ENCODE measurements at places on chromosomes 2 and 18.

DNA sequence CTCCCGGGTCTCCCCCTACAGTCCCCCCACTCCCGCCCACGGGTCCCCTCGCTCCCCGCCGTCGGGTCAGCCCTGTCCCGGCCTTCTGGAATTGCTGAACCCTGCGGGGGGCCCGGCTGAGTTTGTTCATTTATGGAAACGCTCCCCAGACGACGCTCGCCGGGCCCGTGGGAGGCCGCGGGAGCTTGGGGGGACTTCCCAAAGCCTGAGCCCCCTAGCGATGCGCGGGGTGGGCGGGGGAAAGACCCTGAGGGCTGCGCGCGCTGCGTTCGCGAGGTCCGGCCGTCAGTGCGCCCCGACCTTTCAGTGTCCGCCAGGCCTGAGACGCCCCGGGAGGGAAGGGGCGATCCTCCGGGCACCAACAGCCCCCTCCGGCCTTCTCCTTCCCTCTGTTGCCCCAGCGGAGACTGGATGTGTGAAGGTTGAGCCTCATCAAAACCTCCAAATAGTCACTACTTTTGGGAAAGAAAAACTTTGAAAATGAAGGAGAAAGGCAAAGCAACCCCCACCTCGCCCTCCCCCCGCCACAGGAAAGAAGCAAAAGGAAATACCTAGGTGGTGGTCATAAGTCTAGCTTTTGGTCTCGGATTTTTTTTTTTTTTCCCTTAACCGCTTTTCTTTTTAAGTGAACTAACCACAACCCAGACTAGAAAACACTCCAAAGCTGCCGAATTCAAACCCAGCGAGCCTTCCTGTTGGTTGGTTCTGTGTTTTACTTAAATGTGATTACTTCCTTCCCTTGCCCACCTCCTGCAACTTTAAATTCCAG, 509 bp upstream of the CYS1 start:
- no peak for DNase-seq

GRCh38 chr2:202121532-202122162, 48.6 kb downstream of the KIAA2012 start:
- no peak for DNase-seq

DNA sequence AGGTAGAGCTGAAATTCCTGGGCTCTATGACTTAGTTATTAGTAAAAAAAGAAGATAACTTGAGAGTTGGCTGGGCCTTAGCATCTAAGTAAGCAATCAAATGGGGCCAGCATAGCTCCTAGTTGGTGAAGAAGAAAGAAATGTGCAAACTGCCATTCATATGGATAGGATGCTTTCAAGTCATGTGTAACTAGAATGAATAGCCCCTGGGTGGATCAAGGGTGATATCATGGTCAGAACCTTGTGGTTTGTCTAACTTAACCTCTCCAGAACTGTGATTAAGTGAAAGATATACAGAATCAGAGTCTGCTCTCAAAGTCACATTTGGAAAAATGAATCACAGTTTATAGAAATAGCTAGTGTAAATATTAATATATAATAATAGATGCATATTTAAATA, 198.7 kb upstream of the DTNA start:
- no peak for DNase-seq

- DNase-seq = peak; percentile 78
These were observed 24.6 kb upstream of the CASP10 start for GRCh38 chr2:201158111-201158929.

DNA sequence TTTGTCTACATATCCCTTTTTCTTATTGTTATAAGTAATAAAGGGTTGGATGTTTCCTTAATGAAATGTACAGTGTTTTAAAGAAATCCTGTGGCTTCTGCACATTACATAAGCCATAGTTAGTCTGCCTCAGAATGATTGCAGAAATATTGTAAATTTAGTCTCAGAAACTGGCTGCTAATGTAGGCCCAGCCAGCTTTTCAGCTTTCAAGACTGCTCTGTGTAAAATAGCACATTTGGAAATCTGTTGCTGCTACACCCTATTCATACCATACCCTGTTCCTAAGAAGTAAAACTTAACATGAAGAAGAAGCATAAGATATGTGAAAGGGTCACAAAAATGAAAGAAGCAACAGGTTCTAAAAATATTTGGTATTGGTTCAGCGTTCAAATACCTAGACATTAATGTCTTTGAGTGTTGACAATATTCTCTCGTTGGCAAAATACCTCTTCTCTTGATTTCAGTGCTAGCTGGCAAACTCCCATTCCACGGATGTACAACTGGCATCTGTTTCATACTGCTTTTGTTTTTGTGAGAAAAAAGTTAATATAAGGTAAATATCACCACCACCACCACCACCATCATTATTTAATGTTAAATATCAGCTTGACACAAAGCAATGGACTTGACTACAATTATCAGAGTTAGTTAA, 19.2 kb upstream of the NCKAP1 start:
- peak; percentile 91 for DNase-seq

DNA sequence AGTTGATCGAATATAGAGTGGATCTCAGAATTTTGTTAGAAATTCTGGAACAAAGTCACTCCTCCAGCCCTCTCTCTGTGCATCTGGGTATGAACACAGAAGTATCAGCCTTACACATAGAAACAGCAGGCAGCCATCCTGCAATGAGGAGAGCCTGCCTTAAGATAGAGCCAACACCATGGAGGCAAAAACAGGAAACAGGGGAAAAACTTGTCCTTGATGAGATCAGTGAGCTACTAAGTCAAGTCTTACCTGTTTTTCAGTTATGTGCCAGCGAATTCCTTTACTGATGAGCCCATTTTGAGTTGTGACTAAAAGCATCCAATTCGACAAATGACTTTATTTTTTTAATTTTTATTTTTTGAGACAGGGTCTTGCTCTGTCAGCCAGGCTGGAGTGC, 26.6 kb upstream of the MREG start:
- DNase-seq = no peak

DNA sequence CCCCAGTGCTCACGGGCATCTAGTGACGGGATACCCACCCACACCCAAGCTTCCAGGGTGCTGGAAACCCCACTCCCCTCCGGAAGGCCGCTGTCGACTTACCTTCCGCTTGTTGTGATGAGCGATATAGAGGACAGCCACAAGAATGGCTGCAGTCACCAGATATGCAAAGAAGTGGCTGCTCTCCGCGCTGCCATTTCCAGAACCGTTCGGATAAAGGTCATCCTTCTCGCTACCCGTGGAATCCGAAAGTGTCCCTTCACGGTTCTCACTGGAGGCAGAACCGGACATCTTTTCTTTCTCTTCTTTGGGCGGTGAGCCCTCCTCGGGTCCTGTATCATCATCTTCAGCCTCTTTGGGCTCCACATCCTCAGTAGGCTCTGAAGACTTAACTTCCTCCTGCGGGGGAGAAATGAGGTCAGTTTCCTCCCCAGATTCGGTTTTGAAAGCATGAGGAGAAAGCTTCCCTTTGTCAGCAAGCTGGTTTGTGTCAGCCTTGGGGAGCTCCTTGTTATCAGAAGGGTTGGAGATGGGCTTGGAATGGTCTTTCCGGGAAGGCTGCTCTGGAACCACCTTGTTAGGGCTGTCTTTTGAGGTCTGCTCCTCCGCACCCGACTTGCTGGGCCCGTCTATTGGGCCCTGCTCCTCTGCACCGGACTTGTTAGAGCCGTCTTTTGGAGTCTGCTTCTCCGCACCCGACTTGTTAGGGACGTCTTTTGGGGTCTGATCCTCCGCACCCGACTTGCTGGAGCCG, 1.2 kb downstream of the TGOLN2 start:
- no peak for DNase-seq

GRCh38 chr2:238846628-238847418, 1.1 kb upstream of the TWIST2 start:
- no peak for DNase-seq

DNA sequence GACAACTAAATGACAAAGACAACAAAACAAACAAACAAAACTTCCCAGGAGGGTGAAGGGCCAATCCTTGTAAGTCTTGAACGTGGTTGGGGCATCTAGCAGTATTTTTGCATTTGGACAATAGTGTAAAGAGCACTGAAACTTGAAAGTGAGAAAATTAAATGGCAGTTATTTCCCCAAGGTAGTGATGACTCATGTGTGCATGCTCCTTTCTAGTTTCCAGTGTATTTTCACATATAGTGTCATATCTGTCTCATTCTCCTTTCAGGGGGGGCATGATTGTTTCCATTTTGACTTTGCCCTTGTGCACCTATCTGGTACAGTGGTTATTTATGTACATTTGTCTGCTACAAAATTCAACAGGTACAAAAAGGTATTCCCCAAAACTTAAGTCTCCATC, 39.5 kb downstream of the CERS6 start:
- no peak for DNase-seq

DNA sequence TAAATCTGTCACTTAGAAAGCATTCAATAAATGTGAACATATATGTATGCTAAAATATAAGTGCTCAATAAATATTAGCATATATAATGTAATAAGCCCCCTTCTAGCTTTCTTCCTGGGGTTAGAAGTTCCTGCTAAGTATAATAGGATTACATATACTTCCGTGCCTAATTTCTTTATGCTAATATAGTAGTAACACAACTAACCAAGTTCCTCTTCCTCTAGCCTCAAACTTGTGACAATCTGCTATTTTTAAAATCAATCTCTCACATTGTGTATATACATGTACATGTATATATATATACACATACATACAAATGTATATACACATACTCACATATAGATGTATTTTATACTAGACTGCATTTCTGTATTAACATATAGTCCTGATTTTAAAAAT, 32.2 kb downstream of the TLK1 start:
- DNase-seq = no peak

- DNase-seq = no peak
These were observed 51.6 kb downstream of the SNED1 start for GRCh38 chr2:241049739-241050623.

DNA sequence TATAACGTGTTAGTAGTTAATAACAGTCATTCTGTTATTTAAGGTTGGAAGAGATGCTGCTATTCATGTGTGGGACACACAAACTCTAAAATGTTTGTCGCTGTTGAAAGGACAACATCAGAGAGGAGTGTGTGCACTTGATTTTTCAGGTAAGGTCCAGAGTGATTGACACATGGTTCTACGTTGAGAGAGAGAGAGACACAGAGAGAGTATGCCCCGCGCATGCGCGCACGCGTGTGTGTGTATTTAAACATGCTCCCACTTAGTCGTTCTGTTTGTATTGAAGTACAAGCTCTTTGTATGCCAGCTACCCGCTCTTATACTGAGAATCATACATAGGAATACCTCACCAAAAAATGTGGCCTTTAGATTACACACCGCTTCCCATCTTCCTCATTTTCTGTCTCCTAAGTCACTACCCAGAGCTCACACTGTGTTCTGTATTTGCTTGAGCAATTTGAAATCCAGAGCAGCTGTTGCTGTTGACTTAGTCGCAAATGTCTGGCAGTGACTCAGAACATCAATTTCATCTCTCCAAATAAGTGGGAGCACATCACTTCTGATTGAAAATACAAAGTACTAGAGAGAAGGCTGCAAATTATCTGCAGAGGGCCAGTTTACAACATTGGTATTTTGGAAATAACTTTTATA, 148.1 kb downstream of the EML6 start:
- DNase-seq = peak; percentile 50

DNA sequence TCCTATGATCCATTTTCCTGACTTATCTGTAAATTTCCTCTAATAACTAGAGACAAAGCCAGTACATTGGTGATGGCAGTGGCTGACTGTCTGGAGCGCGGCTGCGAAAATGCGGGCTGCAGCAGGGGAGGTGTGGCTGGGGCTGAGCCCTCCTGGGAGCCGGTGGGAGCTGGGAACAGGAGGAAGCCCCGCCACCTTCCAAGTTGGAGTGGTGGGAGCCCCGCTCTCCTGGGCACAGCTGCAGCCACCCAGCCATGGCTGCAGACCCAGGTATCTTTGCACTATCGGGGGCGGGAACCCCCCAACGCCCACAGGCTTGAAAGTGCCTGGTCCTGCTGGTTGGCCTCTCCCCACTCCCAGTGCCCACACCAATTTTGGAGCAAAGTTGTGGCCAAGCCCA, 633.0 kb upstream of the TMEFF2 start:
- DNase-seq = no peak

DNA sequence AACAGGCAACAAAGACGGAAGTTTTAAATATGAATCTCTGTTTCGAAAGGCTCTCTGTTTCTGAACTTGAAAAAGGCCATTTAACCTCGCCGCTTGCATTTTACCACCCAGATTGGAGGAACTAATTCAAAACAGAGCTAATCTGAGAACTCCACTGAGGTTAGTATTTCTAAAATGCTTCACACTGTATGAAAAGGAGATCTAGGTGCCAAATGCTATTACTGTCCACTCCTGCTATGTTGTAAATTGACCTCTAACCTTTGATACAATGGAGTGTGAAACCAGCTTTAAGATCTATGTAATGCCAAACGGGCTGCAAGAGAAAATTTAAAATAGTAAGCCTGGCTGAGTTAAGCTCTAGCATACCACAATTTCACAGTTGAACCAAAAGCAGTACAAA, 364.5 kb downstream of the IRS1 start:
- DNase-seq = no peak

DNA sequence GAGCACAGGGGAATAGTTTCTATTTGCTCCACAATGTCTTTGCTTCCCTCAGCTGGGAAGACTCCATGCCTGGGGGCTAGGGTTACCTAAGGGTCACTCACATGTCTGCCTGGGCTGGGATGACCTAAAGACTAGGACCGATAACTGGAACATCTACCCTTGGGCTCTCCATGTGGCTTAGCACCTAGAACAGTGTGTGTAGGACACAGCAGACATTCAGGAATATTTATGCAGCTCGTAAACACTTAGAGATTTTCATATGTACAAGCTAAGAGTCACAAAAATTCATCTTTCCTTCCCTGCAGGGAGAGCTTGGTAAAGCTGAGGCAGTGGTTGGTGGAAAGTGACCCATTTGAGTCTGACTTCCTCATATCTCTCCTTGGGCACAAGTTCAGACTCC, 55.8 kb downstream of the FBLN7 start:
- no peak for DNase-seq

- no peak for DNase-seq
These were observed 449.4 kb upstream of the SLC14A2 start for GRCh38 chr18:45165871-45166270.

DNA sequence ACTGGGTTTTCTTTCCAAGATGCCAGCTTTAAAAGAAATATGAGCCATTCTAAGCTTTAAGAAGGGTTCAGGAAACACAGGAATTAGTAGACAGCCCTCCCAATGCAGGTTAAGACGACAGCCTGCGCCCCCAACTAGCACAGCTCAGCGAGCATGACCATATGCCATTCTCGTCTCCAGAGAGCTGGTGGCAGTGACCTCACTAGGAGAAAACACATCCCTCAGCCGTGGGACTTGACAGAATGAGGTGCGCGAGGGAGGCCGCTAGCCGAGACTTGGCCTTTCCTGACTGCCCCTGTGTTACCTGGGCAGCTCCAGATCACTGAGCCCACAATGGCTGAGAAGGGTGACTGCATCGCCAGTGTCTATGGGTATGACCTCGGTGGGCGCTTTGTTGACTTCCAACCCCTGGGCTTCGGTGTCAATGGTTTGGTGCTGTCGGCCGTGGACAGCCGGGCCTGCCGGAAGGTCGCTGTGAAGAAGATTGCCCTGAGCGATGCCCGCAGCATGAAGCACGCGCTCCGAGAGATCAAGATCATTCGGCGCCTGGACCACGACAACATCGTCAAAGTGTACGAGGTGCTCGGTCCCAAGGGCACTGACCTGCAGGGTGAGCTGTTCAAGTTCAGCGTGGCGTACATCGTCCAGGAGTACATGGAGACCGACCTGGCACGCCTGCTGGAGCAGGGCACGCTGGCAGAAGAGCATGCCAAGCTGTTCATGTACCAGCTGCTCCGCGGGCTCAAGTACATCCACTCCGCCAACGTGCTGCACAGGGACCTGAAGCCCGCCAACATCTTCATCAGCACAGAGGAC, 103.9 kb downstream of the MAPK4 start:
- DNase-seq = no peak
